ENCODE measurements at places on chromosomes 4 and X. TPM values are rescaled to one million over a fixed set of nuclear protein-coding genes. Genes with fewer than 3 reads are reported as not detected.

- no peak for DNase-seq
Observed at GRCh38 chr4:95264843-95265242, 283.9 kb downstream of the UNC5C start.

GRCh38 chr4:113760094-113760794 is 1.3 kb downstream of the CAMK2D start:
- DNase-seq = peak; percentile 13

DNA sequence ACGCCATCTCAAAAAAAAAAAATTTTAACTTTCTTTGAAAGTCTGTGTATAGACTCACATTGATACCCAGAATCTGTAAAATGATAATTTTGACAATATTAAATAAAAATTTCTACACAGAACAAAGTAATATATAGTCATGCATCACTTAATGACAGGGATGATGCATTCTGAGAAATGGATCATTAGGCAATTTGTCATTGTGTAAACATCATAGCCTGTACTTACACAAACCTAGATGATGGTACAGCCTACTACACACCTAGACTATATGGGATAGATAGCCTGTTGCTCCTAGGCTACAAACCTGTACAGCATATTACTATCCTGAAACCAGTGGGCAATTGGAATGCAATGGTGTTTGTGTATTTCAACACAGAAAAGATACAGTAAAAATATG is 107.7 kb downstream of the BLTP1 start:
- DNase-seq = no peak

DNA sequence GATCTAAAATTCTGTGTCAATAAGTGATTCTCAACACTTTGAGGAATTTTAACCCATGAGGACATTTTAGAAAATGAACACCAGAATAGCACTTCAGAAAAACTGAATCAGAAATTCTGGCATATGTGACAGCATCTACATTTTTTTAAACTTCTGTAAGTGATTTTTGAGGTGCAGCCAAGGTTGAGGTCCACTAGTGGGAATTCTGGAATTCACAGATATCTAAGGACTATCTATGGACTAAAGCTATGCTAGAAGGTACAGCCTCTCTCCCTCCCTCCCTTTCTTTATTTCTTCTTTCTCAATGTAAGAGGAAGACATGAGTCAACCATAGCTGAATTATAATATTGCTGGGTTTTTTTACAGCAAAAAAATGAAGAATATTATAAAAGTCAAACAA is 508.2 kb upstream of the ATOH1 start:
- DNase-seq = no peak

DNA sequence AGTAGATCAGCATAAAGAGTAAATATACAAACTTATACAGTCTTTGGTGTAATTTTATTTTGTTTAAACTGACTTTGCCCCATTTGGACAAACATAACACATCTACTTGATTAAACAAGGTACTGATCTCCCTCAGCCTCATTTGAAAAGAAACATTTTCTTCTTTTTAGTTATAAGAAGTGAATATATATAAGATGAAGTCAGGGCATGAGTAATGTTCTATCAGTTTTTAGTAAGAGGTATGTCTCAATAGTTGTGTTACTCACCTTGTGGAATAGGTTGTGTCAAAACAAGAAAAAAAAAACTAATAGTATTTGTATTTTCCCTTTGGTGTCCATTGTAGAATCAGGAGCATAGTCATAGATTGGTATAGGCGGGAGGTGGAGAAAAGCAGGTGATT is 327.4 kb downstream of the RPA4 start:
- no peak for DNase-seq

DNA sequence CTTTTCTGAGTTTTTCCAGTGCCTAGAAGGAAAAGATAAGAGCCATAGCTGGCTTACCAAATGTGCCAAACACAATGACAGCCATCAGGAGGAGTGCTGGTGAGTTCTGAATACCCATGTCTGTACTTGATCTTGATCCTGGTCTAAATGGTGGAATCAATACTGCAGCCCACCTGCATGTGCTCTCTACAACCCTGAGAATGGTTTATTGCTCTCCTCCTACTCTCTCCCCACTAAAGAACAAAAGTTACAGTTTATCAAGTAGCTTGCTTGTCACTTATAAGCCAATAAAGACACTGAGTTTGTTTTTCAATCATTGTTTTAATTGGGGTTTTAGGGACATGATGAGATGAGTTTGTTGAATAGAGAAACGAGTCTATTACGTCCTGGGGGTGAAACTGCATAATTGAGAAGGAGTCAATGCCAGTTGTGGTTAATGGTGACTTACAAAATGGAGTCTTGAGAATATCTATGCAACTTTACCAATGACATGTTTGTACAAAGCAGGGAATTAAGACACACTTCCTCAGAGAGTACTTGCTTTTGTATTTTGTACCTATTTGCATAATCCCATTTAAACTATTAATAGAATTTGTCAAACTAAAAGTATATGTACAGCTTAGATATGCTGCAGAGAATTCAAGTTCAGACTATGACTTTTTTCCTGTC is 20.8 kb upstream of the CXCL3 start:
- DNase-seq = no peak

GRCh38 chr4:152464030-152464823 is 71.7 kb downstream of the FBXW7 start:
- no peak for DNase-seq

DNA sequence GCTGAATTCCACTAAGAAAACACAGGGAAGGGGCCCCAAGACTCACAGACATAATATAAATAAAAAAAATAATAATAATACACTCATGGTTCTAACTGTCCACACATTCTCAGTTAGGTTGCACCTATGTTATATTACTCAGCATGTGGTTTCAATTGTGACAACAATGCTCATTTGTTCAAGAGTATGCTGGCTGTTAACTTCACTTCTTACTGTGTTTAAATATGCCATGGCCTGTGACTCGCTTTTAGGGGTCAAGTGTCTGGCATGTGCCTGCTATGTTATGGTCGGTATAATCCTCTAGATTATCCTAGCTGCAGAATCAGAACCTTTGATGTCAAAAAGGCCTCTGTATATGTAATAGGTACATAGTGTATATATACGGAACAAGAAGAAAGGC is 324.8 kb upstream of the INTU start:
- DNase-seq = no peak

- DNase-seq = no peak
Observed at GRCh38 chr4:54185044-54185780, 43.9 kb upstream of the PDGFRA start.

GRCh38 chr4:87541521-87541920 is 12.3 kb upstream of the SPARCL1 start:
- DNase-seq = no peak

DNA sequence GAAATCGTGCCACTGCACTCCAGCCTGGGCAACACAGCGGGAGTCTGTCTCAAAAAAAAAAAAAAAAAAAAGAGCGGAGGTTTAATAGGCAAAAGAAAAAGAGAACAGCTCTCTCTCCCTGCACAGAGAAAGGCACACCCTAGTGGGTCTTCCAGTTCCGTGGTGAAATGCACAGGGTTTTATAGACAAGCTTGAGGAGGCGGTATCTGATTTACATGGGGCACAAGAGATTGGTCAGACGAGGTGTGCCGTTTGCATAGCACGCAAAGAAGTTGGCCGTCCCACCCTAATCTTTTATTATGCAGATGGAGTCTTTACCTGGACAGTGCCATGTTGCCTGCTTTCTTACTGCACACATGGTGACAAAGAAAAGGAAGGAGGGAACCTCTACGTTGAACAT is 33.5 kb upstream of the REST start:
- no peak for DNase-seq

GRCh38 chr4:168741281-168742173 is 244.7 kb downstream of the PALLD start:
- DNase-seq = no peak

DNA sequence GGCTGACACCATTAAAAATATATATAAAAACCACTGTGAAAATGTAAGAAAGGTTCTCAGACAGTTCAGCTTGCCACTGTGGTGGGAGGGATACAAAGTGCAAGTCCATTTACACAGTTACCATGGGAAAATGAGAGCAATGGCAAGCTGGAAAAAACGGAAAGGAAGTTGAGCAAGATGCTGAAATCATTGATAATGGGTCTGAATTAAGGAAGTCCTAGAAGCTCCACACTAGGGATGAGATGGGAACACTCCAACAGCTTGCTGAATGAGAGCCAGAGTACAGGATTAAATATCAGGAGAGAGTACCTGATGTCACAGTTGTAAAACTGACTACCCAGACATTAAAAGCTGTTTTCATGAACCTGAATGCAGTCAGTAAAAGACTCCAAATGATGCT is 218.6 kb downstream of the PRDM5 start:
- DNase-seq = no peak

DNA sequence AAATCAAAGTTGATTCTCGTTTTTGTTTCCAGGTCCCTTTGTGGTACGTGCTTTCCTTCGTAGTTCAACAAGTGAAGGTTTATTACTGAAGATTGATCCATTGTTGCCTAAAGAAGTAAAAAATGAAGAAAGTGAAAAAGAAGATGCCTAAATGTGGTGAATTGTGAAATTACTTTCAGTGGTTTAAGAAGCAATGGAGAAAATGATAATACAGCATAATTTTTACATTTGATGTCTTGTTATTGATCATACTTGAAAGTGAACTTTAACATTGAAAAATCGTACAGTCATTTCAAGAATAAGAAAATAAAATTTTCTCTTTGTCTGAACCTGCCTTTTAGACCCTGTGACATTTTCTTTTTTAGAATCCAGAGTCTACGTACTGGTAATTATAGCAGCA is 89.8 kb downstream of the MRPL1 start:
- no peak for DNase-seq

DNA sequence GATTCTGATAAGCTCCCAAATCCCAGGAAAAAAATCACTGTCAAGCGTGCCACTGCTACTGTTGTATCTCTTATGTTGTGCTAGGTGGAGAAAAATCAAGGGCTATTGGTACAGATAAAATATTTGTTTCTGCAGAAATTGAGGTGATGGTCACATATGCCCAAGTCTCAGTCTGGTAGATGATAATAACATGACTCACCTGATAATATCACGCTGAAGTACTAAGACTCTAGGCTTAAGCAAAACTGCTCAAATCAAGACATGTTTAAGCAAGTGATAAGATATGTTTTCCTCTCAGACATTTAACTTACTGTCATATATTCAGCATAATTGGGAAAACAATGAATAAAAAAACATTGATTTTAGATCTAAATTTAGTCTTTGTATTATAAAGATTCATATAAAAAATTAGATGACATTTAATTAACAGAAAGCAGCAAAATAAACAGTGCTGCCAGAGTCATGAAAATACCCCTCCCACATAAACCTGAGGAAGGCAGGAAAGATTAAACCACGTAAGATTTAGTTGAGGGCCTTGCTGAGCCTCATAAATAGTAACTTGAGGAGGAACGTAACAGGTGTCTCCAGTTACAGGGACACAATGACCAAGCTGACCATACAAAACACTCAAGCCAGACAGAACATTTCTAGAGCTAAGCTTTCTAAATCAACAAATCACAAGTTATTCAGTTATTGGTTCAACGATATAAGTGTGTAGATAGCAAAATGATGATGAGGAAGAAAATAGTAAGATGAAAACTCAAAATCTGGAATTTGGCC is 143.5 kb downstream of the CHM start:
- DNase-seq = no peak

GRCh38 chr4:608236-608635 is 17.1 kb upstream of the PDE6B start:
- no peak for DNase-seq

DNA sequence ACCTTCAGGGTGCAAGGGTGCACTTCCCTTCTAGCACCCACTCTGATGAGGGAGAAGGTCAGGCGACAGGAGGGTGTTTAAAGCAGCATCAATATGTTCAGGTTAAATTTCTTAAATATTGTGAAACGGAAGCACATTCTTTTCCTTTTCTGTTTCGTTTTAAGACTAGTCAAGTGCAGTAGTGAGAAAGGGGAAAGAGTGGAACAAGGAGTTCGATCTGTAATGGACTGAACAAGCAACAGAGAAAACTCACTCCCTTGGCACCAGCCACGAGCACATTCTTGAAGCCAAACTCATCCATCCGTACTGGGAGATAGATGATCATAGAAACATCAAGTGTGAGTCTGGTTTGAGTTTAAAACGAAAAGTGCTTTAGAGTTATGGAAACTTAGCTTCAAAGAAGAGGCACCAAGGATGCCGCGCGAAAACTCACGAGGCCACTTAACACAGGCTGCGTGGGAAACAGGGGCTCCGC is 815 bp downstream of the FAM53A start:
- no peak for DNase-seq

DNA sequence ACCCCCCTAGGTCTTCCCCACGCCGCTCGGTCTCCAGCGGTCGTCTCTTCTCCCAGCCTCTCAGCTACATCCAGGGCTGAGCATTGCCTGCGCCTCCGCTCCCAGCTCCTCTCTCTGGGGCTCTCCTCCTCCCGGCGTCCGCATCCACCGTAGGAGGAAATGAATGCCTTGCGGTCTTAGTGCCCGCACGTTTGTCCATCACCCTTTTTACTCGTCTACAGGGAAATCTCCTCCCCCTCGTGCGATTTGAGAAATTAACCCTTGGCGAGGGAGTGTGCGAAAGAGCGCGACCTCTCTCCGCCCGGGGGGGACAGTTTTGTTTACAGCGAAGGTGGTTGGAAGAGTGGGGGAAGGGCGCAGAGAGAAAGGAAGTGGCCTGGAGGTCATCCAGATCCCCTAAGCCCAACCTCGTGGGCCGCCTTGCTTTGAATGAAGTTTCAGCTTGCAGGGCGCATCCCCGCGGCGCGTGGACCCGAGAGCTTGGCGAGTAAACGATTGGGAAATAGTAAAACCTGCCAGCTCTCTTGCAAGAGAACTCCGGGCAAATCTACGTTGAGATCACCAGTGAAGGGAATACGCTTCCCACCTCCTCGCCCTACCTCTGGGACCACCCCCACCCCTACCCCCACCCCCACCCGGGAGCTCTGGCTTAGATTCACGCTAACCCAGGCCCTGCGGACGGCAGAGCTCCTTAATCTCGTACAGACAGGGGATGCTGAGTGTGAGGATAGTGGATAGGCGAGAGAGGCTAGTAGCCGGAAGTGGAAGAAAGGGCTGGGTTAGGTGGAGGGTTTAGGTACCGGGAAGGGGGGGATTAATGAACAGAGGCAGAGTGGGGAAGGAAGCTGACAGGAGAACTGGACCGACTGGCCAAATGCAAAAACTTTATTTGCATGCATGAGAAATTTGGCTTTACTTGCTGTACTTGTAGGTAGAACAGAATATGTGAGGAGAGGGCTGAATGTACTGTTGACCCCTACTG is at the start of gene ELOVL6:
Gene ELOVL6 (minus strand): TSS at position 181 of the 982 bp plus-strand sequence. CDS start 280 bp downstream, outside the sequence.
- DNase-seq = peak; percentile 23

- no peak for DNase-seq
Observed at GRCh38 chr4:183758758-183759447, 99.8 kb downstream of the TRAPPC11 start.

GRCh38 chr4:78661086-78661690 is 109.6 kb downstream of the ANXA3 start:
- DNase-seq = no peak

The SSX2B gene
- not detected for total RNA-seq

The CTAG1B gene
- not detected for total RNA-seq

The NMU gene
- total RNA-seq = not detected

The P2RY8 gene
- 34.5 TPM for total RNA-seq

The CAPN6 gene
- total RNA-seq = not detected

The RELL1 gene
- 19.3 TPM for total RNA-seq

The WNK3 gene
- total RNA-seq = 0.05 TPM

The ESX1 gene
- 0.11 TPM for total RNA-seq

The CSAG3 gene
- not detected for total RNA-seq

The CENPVL2 gene
- total RNA-seq = not detected

All from activated T-helper 2 cell treated with anti-CD3 and anti-CD28 coated beads, Interferon-gamma antibody, Interleukin-2, Interleukin-4, amounts not matched to agents 10 μg/mL and 5 μg/mL and 100 μg/mL, durations not matched to agents 14 hours and 24 hours and 36 hours (primary cell).